ENCODE measurements at places on chromosomes 1 and 21.
A peak's percentile ranks its signal among the peaks of the same experiment; 100 is the strongest.

DNA sequence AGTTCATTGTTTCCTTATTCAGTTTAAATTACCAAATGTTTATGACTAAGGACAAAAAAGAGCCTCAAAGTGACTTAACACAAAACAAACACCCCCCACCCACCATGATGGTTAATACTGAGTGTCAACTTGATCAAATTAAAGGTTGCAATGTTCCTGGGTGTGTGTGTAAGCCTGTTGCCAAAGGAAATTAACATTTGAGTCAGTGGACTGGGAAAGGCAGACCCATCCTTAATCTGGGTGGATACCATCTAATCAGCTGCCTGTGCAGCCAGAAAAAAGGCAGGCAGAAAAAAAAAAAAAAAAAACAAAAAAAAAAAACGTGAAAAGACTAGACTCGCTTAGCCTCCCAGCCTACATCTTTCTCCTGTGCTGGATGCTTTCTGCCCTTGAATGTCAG, 543.4 kb downstream of the NEGR1 start:
- DNase-seq, result no peak

DNA sequence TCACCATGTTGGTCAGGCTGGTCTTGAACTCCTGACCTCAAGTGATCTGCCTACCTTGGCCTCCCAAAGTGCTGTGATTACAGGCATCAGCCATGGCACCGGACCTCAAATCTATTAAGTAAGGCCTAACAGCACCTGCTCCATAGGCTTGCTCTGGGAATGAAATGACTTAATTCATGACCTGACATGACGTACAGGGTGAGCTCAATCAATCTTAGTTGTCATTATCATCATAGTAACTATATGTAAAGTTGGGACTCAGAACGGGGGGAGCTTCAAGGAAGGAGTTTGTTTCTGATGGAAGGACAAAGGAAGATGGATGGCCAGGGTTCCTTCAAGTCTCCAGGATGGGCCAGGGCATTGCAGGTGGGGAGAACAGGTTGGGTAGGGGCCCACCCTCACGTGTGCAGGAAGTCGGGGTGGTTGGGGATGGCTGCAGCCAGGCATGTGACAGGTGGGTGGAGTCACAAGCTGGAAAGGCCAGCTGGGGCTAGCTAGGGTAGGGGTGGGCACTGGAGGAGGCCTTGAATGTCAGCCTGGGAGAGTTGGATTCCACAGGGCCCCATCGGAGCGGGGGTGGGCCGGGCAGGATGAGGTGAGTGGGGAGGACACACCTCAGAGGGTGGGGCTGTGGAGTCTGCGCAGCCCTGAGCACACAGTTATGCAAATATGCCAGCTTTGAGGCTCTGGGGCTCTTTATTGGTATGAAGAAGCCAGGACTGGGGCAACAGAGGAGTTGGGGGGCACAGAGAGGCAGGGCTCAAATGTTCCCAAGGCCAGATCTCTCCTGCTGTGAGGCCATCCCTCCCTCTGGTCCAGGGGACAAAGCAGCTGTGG, 9.6 kb downstream of the TRIM62 start:
- DNase-seq, result no peak

DNA sequence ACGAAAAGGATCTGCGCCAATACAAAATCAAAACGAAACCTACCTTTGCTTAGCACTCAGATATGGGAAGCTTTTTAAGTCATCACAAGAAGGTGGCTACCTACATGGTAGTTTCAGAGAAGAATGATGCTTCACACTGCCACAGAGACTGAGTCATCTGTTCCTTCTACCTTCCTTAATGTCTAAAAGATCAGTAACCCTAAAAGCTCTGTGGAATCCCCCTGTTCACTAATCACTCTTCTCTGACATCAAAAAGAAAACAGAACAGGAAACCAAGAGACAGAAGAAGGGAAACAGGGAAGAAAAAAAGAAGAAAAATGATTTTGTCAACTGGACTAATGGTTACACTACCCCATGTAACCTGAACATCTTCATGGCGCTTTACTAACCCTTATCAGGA, 177.2 kb downstream of the SMYD3 start:
- DNase-seq, result peak; percentile 43

- no peak for DNase-seq
Observed at GRCh38 chr1:44437107-44437716, 32.2 kb downstream of the RNF220 start.

DNA sequence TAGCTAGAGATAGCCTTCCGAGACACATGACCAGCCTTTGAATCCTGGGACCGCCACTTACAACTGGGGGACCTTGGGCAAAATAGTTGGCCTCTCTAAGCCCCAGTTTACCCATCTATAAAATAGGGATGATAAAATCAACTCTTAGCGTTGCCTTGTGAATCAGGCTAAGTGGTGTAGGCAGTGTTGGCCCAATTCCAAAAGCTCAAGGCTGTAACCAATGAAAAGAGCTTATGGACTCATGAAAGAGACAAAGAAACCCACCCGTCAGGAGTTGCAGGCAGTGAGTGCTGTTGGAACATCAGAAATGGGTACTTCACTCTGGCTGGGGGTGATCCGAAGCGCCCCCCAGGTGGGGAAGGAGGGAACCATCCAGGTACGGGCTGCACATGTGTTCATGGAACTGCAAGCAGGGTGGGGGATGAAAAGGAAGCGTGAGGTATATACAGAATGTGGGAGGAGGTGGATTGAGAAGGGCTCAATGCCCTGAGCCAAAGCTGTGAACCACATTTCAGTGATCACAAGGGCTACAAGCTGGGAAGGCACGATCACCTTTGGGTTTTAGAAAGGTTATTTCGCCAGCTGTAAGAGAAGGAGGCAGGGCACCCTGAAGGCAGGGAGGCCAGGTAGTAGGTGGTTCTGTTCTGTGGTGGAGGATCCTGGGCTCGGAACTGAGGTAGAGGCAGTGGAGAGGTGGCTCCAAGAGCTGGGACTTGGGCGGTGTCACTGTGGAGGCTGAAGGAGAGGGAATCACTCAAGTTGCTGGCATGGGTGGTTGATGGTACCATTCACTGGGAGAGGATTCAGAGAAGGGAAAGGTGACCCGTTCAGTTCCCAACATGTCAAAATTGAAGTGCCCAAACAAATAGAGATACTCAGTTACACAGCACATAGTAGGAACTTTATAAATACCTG, 11.4 kb upstream of the KIAA1614 start:
- DNase-seq, result no peak

- no peak for DNase-seq
Observed at GRCh38 chr1:44417351-44418021, 12.4 kb downstream of the RNF220 start.

DNA sequence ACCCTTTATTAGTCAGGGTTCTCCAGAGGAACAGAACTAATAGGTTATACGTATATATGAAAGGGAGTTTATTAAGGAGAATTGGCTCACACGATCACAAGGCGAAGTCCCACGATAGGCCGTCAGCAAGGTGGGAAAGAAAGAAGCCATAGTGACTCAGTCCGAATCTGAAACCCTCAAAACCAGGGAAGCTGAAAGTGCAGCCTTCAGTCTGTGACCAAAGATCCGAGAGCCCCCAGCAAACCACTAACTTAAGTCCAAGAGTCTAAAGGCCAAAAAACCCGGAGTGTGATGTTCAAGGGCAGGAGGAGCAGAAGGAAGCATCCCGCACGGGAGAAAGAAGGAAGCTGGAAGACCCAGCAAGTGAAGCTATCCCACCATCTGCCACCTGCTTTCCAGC, 9.9 kb downstream of the IFNLR1 start:
- no peak for DNase-seq

- no peak for DNase-seq
Observed at GRCh38 chr1:236315518-236315917, 33.8 kb upstream of the ERO1B start.

- DNase-seq, result no peak
Observed at GRCh38 chr1:6109688-6110087, 64.0 kb downstream of the KCNAB2 start.

DNA sequence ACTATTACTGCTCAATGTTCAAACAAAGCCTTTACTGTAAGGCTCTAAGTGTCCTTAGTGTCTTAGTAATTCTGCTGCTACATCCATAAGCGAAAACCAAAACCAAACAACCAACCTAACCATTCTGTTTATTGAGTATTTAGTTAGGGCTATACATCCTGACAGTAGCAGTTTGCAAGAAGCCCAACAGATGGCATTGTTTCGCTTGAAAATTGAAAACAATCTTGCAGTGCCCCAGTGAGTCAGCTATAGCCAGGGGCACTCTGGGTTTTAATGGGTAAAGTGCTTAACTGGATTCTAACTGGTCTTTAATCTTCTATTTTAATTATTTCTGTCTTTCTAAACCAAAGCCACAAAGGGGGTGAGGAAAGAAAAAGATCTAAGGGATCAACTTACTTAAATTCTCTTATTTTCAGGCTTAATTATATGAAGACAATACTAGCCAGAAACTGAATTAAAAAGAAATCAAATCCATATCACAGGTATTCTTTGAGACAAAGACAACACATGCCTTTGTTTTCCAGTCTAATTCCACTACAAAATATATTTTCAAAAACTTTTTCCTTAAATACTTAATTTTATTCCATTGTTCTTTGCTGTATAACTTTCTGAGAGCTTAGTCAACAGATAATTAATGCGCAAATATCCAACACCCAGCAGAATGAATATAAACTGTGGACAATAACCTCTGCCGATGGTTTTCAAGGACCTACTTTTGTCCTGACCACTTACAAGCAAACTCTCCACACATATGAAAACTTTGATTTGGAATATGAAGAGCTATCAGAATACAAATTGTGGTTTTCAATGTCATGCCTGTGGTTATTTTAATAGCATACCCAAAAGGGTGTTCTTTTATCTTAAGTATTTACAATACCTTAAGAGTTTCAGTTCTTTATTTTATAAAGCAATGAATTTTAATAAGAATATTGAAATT, 15.2 kb downstream of the POGZ start:
- DNase-seq, result peak; percentile 39

- no peak for DNase-seq
Observed at GRCh38 chr1:157091186-157091585, 8.4 kb downstream of the ETV3L start.

DNA sequence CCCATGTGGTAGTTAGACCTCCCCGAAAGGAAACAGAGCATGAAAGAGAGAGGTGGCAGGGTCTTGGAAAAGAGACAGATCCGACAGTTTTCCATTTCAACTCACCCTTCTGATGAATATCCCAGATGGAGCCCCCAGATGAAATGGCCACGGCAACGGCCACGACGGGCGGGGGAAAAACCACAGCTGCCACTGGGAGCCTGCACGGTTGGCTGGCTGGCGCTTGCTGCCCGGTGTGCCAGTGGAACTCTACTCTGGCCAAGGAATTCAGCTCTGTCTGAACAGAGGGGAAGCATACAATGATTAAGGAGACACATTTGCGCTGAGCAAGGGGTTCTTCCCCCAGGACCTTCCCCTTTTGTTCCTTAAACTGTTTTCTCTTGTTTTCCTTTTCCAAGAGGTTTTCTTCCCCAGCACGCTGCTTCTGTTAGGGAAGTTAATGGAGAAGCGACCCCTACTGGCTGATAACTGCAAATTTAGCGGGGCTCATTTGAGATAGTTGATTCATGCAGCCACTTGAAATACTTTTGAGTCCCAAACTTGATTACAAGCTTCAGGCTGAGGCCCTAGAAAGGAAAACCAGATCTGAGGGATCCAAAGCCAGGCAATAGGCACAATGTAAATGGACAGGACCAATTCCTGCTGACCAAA, 1122.5 kb downstream of the NCAM2 start:
- no peak for DNase-seq

DNA sequence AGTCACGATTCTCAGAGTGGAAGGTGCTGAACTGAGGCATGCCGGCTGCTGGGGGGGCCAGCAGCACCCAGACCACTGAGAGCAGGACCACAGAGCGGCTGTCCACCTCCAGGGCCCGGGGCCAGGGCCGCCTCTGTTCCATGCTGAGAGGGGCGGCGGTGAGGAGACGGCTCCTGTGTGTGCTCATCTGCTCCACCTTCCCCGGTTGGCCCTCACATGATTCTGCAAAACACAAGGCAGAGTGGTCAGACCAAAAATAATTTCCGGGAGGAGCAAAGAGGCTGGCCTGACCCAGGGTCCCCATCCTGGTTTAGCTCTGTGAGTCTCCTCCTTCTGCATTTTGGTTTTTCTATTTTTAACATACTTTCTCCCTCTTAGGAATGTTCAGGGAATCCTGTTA, 26.4 kb downstream of the PLXNA2 start:
- DNase-seq, result no peak

Data from stimulated activated naive B cell treated with anti-CD40 and anti-IgM and Interleukin-4, amounts not matched to agents 10 μg/mL and 1 μg/mL and 100 μg/mL, for 72 hours (primary cell).